ENCODE measurements at places on chromosomes 6 and 20.

- DNase-seq = no peak
These were observed 290.2 kb downstream of the TSHZ2 start for GRCh38 chr20:53262365-53262764.

DNA sequence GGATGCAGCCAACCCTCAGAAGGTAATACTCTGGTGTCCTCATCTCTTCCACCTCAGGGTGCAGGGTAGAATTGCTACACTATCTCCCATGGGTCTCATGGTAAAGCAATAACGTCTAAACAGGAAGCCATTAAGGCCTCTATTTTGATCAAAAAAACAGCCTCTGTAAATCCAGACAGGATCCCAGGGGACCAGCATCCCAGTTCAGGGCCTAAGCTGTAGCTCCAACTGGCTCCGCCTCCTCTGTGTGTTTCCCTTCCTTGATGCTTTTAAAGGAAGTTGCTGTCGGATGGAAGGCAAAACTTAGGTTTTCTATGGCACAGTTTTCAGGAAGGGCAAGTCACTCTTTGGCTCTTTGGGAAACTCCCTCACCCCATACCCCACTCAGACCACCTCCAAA is 222.0 kb downstream of the MAFB start:
- DNase-seq = no peak

- DNase-seq = no peak
These were observed 9.0 kb downstream of the EXOC2 start for GRCh38 chr6:683742-684440.

DNA sequence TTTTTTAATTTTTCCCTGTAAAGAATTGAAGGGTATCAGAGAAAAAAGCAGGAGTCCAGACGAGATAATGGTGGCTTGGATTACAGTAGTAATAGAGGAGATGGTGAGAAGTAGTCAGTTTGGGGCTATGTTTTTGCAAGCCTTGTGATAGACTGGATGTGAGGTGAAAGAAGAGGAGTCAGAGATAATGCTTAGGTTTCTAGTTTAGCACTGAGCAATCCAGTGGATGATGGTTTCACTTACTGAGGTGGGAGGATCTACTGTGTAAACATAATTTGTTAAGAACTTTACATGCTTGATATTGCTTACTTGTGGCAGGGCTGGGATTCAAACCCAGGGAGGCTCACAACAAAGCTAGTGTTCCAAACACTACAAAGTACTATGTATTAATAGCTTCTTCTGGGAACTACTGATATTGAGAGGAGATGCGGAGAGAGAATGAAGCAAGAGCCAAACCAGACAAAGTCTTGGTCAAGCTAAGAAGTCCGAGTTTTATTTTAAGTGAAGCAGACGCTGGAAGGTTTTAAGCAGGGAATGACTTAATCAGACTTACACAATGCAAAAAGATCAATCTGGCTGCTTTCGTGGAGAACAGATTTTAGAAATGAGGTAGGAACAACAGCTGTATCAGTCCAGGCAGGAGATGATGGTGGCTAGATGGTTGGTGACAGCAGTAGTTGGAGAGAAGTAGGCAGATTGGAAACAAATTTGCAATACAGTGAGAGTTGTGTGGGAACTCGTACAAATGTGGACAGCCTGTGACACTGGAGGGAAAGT is 58.0 kb downstream of the ZFAND3 start:
- DNase-seq = no peak

- DNase-seq = no peak
These were observed 12.8 kb upstream of the KHDRBS2 start for GRCh38 chr6:62298745-62299392.

DNA sequence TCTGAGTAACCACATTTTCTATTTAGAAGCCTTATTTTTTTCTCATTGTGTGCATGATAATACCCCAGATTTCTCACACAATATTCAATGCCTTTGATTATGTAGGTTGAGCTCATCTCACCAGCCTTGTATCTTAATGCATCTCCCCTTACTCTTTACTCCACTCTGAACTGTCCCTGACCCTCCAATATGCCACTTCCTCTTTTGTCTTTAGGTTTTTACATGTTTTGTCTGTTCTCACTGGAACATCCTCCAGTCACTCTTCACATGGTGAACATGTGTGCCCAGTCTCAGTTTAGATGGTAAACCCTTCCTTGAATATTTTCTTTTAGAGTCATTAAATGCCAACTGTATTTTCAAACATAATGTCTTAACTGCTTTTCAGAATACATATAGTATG is 392.9 kb upstream of the IMPG1 start:
- DNase-seq = no peak

GRCh38 chr20:38283236-38283635 is 20.7 kb upstream of the BPI start:
- DNase-seq = no peak

- DNase-seq = no peak
These were observed 384.6 kb downstream of the CDH4 start for GRCh38 chr20:61636531-61637116.

- no peak for DNase-seq
These were observed 296.7 kb downstream of the SAMD5 start for GRCh38 chr6:147805155-147805554.
